Activated CD8-positive, alpha-beta T cell treated with anti-CD3 and anti-CD28 coated beads, Interleukin-2, amount 10 ng/mL, durations not matched to agents 7 days and 5 days (primary cell): ENCODE measurements at places on chromosomes 1 and 21. TPM values are rescaled to one million over a fixed set of nuclear protein-coding genes. Genes with fewer than 3 reads are reported as not detected.

DNA sequence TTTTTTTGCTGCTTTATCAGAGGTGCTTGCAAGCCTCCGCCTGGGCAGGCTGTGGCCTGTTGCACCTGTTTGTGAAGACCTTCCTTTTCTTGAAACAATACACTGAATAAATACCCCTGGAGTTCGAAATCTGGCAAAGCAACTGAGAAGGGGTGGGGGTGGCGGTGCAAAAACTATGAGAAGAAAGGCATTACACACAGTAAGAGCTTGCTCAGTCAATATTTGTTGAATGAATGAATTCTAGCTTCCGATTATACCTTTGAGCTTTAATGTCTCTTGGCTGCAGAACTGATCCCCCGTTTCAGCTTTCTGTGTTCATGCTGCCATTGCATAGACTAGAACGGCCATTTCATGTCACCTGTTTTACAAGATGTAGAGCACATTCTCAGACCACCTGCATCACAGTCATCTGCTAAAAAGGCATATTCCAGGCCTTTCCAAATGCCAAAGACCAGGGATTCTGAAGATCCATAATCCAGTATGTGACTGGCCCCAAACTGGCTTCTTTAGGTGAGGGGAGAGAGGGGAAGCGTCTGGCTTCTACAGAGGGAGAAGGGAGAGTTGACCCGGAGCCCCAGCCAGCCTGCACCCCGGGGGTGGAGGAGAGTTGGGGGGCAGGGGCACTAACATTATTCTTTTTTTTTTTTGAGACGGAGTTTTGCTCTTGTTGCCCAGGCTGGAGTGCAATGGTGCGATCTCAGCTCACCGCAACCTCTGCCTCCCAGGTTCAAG lies 111.5 kb downstream of the ETS2 start:
- no peak overlapping the region for H3K4me3 ChIP-seq
- no peaks in the 10 kb centered on the region for H3K36me3 ChIP-seq
- no peak overlapping the region for H3K27ac ChIP-seq

- H3K4me3 ChIP-seq = no peak overlapping the region
- H3K27me3 ChIP-seq = peaks cover 7% of the 10 kb centered on the region
- no peak for DNase-seq
- no peak overlapping the region for H3K27ac ChIP-seq
- peaks cover under 1% of the 10 kb centered on the region for H3K4me1 ChIP-seq
Measured at GRCh38 chr1:115189814-115190539, 100.7 kb upstream of the TSPAN2 start.

Gene VPS72
- total RNA-seq = 61.7 TPM

DNA sequence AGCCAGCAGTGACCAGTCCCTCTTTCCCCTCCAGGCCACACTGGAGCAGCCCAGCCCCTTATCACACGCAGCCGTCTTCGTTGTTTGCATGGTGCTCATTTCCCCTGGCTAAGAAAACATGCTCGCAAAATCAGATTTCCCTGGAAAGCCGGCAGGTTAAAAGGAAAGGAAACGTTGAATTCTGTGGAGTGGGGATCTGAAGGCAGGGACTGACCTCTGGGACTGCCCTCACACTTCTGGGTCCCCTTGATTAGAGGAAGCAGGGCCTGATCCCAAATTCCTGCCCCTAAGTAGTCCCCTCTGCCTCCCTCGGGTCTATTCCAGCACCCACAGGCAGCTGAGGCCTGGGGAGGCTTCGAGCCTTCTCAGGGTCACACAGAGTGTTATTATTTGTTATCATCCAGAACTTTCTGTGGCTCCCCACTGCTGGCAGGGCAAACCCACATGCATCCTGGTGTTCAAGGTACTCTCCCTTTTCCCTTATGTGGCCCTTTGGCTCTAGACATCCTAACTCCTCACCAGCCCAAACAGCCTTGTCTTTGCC lies 125.2 kb upstream of the ZBTB40 start:
- H3K27me3 ChIP-seq = no peaks in the 10 kb centered on the region
- DNase-seq = no peak
- no peak overlapping the region for H3K27ac ChIP-seq

DNA sequence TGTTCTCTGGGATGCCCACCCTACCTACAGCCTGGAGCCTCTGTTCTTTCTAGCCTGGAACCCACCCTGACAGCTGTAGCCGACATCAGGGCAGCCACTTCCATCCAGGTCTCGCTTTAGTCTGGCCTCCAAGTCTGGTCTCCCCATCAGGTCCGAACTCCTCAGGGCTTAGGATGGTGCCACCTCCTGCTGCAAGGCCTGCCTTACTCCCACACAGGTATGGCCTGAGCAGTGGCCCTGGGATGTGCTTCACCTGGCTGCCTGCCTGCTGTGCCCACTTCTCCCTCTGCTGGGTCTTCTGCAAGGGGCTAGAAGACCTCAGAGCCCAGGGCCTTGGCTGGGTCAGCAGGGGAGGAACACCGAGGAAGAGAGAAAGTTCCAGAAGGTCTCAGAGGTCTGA lies 35.7 kb upstream of the MAGOH start:
- H3K4me1 ChIP-seq = no peaks in the 10 kb centered on the region
- peaks cover 47% of the 10 kb centered on the region for H3K36me3 ChIP-seq
- no peaks in the 10 kb centered on the region for H3K27me3 ChIP-seq
- H3K27ac ChIP-seq = peak overlapping the region; percentile 52

DNA sequence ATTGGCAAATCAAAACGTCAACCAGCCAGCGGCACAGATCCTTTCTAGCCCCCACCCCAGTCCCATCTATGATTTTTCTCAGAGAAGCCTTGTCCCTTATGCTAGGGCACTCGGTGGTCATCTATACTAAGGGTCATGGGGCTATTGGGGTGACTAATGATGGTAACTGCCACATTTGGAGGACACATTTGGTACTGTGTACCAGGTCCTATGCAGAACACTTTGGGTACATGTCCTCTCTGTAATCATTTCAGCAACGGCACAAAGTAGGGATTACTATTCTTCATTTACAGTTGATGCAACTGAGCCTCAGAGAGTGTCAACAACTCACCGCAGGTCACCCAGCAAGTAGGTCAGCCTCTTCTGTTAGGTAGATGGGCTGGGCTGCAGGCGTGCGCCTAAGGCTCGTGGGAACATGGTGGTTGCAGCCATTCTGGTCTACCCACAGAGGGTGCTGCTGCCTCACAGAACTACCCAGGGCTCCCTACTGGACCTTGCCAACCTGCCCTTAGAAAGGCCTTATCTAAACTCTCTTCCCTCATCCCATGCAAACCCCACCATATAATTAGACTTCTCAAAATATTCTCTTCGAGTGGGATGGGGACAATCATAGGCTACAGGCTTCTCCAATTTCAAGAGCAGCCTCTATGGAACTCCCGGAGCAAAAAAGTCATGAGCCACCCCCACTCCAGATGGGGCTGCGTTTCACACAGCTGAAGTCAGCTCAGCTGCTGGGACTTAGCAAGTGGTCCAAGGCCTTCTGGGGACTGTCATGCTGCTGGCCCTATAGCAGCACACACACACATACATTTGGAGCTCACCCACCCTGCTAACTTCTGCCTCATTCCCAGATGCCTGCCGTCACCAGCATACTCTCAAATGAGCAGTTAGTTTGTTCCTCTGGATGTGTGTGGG lies 5.8 kb upstream of the SDHB start:
- no peak overlapping the region for H3K4me3 ChIP-seq
- DNase-seq = peak; percentile 61
- H3K27me3 ChIP-seq = peaks cover 12% of the 10 kb centered on the region

DNA sequence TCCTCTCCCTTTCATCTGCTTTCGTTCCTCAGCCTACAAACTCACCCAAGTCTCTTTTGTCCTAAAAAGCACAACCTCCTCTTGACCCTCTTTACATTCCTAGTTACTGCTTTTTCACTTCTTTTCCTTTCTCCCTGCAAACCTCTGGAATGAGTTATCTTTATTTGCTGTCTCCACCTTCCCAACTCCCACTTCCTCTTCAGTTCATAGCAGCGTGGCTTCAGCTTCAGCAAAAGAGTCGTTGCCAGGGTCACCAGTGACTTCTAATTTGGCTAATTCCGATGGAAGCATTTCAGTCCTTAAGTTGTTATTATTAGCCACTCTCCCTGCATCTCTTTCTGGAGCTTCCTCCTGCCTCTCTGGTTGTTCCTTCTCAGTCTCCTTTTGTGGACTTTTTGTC lies 6.2 kb upstream of the TMEM54 start:
- H3K36me3 ChIP-seq = no peaks in the 10 kb centered on the region
- H3K27me3 ChIP-seq = peaks cover 39% of the 10 kb centered on the region
- no peak overlapping the region for H3K27ac ChIP-seq

- DNase-seq = no peak
- no peaks in the 10 kb centered on the region for H3K36me3 ChIP-seq
- H3K4me3 ChIP-seq = no peak overlapping the region
- no peak overlapping the region for H3K27ac ChIP-seq
- peaks cover 7% of the 10 kb centered on the region for H3K4me1 ChIP-seq
Measured at GRCh38 chr1:1997576-1997975, 6.0 kb downstream of the CFAP74 start.

Gene MYOG
- not detected for total RNA-seq

Gene FBLIM1
- not detected for total RNA-seq

GRCh38 chr21:31987696-31988095 lies 114.9 kb downstream of the HUNK start:
- H3K4me1 ChIP-seq = no peaks in the 10 kb centered on the region
- no peaks in the 10 kb centered on the region for H3K36me3 ChIP-seq
- no peak for DNase-seq
- no peak overlapping the region for H3K4me3 ChIP-seq
- H3K27me3 ChIP-seq = peaks cover 2% of the 10 kb centered on the region
- no peak overlapping the region for H3K27ac ChIP-seq

DNA sequence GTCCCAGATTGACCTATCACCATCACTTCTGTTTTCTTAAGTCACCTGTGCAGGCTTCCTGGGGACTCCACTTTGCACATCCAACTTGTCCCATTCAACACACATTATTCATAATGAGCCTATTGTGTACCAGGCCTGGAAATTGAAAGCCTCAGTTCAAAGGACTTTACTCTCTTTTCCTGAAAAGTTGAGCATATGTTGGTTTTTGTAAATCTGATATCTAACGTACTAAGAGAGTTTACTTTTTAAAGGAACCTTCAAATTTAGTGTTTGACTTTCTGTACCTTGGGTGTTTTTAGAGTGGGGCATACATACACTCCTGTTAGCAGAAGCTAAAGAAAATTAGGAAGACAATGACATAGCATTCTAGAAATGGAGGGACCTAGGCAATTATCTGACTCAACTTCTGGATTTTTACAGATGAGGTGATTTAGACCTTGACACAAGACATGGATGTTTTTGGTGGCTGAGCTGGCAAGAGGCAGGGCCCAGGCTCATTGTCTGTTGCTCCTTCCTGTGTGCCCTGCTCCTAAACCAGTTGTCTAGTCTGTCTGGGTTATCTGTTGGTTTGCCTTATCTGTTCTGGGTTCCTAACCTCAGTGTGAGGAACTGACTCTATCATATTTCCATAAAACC lies 336.5 kb downstream of the RPS6KC1 start:
- no peak overlapping the region for H3K4me3 ChIP-seq
- H3K36me3 ChIP-seq = no peaks in the 10 kb centered on the region
- H3K27ac ChIP-seq = no peak overlapping the region
- DNase-seq = no peak
- no peaks in the 10 kb centered on the region for H3K27me3 ChIP-seq

- H3K36me3 ChIP-seq = no peaks in the 10 kb centered on the region
- H3K4me1 ChIP-seq = peaks cover 14% of the 10 kb centered on the region
- no peak for DNase-seq
- no peak overlapping the region for H3K27ac ChIP-seq
Measured at GRCh38 chr1:24276791-24277190, 42.4 kb upstream of the GRHL3 start.

Gene MSH4
- 0.34 TPM for total RNA-seq

- no peak for DNase-seq
- no peaks in the 10 kb centered on the region for H3K36me3 ChIP-seq
- H3K27me3 ChIP-seq = peaks cover 7% of the 10 kb centered on the region
- no peak overlapping the region for H3K4me3 ChIP-seq
- H3K4me1 ChIP-seq = peaks cover 38% of the 10 kb centered on the region
Measured at GRCh38 chr1:234755449-234755863, 145.5 kb upstream of the IRF2BP2 start.

GRCh38 chr1:187384504-187384903 lies 555.8 kb downstream of the PLA2G4A start:
- H3K27ac ChIP-seq = no peak overlapping the region
- no peaks in the 10 kb centered on the region for H3K4me1 ChIP-seq
- H3K27me3 ChIP-seq = no peaks in the 10 kb centered on the region
- H3K36me3 ChIP-seq = no peaks in the 10 kb centered on the region
- DNase-seq = no peak

DNA sequence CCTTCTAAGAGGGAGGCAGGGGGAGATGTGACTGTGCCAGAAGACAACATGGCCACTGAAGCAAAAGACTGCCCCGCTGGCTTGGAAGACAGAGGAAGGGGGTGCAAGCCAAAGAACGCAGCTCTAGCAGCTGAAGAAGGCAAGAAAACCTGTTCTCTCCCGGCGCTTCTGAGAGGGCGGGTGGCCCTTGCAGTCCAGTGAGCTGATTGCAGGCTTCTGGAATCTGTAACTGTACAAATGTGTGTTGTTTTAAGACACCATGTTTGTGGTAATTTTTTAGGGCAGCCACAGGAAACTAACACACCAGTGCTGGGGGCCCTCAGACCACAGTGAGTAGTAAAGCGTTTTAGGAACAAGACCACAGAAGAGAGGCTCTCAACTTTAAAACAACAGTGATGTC lies 47.0 kb downstream of the CD46 start:
- no peak overlapping the region for H3K27ac ChIP-seq
- peak overlapping the region; percentile 38 for H3K4me3 ChIP-seq
- H3K27me3 ChIP-seq = no peaks in the 10 kb centered on the region
- H3K4me1 ChIP-seq = peaks cover 41% of the 10 kb centered on the region
- DNase-seq = peak; percentile 65

DNA sequence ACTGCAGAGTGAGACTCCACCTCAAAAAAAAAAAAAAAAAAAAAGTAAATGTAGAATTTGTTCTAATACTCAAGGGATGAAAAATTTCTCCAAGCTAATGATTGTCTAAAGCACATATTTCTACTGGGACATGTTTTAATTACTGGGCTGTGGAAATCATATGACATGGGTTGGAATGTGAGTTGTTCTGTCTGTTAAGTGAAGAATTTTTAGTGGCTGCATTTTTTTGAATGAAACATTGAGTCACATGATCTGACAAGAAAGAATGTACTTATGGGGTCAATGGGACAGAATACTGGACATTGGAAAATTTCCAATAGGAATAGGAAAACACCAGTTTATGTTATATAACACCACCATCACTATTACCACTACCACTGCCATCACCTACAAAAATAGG lies 123.8 kb upstream of the IVNS1ABP start:
- H3K27me3 ChIP-seq = no peaks in the 10 kb centered on the region
- no peak overlapping the region for H3K27ac ChIP-seq
- H3K36me3 ChIP-seq = peaks cover 35% of the 10 kb centered on the region
- no peak for DNase-seq
- peak overlapping the region; percentile 12 for H3K4me3 ChIP-seq

- H3K4me3 ChIP-seq = no peak overlapping the region
- H3K4me1 ChIP-seq = no peaks in the 10 kb centered on the region
- no peaks in the 10 kb centered on the region for H3K36me3 ChIP-seq
- DNase-seq = peak; percentile 75
Measured at GRCh38 chr1:221203224-221204054, 324.2 kb downstream of the HLX start.

Gene LRRC38
- not detected for total RNA-seq

- no peak overlapping the region for H3K27ac ChIP-seq
- no peaks in the 10 kb centered on the region for H3K4me1 ChIP-seq
- H3K36me3 ChIP-seq = no peaks in the 10 kb centered on the region
- DNase-seq = no peak
Measured at GRCh38 chr1:184582411-184582810, 172.2 kb downstream of the EDEM3 start.

Gene PATJ
- 10.9 TPM for total RNA-seq

- H3K27me3 ChIP-seq = no peaks in the 10 kb centered on the region
- no peak overlapping the region for H3K4me3 ChIP-seq
- H3K36me3 ChIP-seq = no peaks in the 10 kb centered on the region
- no peak overlapping the region for H3K27ac ChIP-seq
- DNase-seq = peak; percentile 42
Measured at GRCh38 chr21:31732597-31733550, 956 bp upstream of the SCAF4 start.
